ENCODE measurements at places on chromosomes 3 and 15. TPM values are rescaled to one million over a fixed set of nuclear protein-coding genes. Genes with fewer than 3 reads are reported as not detected.

DNA sequence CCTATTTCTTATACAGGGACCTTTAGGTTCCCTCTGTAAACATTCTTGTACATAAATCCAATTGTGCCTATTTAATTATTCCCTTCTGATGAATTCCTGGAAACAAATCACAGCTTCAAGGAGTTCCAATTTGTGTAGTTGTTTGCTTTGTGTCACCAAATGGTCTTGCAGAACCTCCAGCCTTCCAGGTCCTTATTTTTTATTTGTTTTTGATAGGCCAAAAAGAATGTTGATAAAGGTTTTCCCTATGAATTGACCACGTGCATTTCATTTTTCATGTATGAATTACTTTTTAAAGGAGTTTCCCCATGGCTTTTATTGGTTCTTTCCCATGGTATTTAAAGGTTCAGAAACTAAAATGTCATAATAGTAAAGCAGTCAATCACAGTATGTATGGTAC, 243.0 kb downstream of the NAALADL2 start:
- H3K27ac ChIP-seq: no peak overlapping the region
- no peaks in the 10 kb centered on the region for H3K36me3 ChIP-seq
- no peak for DNase-seq
- no peaks in the 10 kb centered on the region for H3K27me3 ChIP-seq

- H3K27me3 ChIP-seq: no peaks in the 10 kb centered on the region
- H3K4me1 ChIP-seq: no peaks in the 10 kb centered on the region
- H3K27ac ChIP-seq: no peak overlapping the region
- no peak for DNase-seq
- H3K4me3 ChIP-seq: no peak overlapping the region
These were observed 301.3 kb downstream of the IL20RB start for GRCh38 chr3:137259089-137259488.

DNA sequence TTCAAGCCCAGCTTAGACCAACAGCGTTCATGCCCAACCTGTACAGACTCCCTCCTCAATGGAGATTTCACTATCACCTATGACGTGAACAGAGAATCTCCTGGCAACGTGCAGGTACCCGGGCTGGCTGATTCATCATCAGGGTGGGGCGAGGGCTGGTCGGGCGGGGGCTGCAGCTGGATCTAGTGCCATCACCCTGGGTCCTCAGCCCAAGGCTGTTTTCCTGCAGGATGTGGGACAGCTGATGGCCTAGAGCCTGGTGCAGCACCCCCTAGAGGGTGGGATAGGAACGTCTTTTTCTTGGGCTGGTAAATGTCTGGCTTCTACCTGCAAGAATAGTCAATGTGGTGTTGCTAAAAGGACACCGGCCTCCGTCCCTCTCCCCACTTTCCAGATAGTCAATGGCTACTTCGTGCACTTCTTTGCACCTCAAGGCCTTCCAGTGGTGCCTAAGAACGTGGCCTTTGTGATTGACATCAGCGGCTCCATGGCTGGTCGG, 4.4 kb downstream of the ITIH3 start:
- no peak overlapping the region for H3K4me3 ChIP-seq
- no peak overlapping the region for H3K27ac ChIP-seq
- no peaks in the 10 kb centered on the region for H3K4me1 ChIP-seq
- no peaks in the 10 kb centered on the region for H3K36me3 ChIP-seq
- no peak for DNase-seq

DNA sequence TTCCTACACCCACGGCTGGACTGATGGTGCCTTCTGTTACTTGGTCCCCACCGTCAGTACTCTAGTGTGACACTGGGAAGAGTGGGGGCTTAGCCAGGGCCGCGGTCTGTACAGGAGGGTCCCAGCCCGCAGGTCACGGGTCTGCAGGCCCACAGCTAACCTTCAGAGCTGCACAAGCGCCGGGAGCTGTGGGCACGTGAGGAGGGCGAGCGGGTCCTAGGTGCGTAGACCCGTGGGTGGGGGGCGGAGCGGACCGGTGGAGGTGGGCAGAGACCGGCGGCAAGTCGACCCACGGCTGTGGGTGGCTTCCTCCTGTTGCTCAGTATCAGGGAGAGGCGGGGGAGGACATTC, 1.2 kb downstream of the TNFAIP8L3 start:
- H3K27me3 ChIP-seq: no peaks in the 10 kb centered on the region
- peak overlapping the region; percentile 57 for H3K27ac ChIP-seq
- H3K4me1 ChIP-seq: peaks cover 4% of the 10 kb centered on the region
- DNase-seq: no peak
- no peaks in the 10 kb centered on the region for H3K36me3 ChIP-seq
- peak overlapping the region; percentile 39 for H3K4me3 ChIP-seq

DNA sequence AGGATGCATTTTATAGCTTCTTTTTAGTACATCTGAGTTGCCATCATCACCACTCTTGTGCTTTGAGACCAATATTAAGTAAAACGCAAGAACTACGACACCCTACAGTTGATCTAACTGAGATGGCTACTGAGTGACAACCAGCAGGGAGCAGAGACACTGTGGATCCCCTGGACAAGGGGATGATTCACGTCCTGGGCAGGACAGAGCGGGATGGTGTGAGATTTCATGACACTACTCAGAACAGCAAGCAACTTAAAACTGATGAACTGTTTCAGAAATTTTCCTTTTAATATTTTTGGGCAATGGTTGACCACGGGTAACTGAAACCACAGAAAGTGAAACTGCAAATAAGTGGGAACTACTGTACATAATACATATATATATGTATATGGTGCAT, 299.2 kb downstream of the ADAMTS17 start:
- no peaks in the 10 kb centered on the region for H3K27me3 ChIP-seq
- no peaks in the 10 kb centered on the region for H3K36me3 ChIP-seq
- H3K4me3 ChIP-seq: no peak overlapping the region
- no peak overlapping the region for H3K27ac ChIP-seq
- no peak for DNase-seq

GRCh38 chr3:141782386-141782932, 19.3 kb downstream of the GRK7 start:
- no peak for DNase-seq
- H3K36me3 ChIP-seq: no peaks in the 10 kb centered on the region
- no peak overlapping the region for H3K27ac ChIP-seq
- H3K4me3 ChIP-seq: no peak overlapping the region

DNA sequence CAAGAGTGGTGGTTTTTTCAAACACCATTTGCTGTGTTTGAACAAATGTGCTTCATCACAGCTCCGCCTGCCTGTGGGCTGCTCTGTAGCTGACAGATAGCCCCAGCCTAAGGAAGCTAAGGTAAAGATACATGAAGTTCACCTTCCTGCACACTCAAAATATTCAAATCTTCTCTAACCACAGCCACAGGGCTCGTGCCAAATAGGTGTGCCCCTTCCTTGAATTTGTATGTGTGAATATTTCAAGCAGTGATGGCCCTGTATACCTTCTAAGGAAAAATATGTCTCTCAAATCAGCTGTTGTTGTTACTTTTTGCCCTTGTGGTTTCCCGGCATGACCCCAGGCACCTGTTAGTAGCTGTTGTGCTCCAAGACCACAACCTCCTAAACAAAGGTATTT, 92.8 kb downstream of the CCNL1 start:
- no peak for DNase-seq
- H3K36me3 ChIP-seq: no peaks in the 10 kb centered on the region
- H3K4me1 ChIP-seq: no peaks in the 10 kb centered on the region
- no peak overlapping the region for H3K4me3 ChIP-seq
- H3K27ac ChIP-seq: no peak overlapping the region

DNA sequence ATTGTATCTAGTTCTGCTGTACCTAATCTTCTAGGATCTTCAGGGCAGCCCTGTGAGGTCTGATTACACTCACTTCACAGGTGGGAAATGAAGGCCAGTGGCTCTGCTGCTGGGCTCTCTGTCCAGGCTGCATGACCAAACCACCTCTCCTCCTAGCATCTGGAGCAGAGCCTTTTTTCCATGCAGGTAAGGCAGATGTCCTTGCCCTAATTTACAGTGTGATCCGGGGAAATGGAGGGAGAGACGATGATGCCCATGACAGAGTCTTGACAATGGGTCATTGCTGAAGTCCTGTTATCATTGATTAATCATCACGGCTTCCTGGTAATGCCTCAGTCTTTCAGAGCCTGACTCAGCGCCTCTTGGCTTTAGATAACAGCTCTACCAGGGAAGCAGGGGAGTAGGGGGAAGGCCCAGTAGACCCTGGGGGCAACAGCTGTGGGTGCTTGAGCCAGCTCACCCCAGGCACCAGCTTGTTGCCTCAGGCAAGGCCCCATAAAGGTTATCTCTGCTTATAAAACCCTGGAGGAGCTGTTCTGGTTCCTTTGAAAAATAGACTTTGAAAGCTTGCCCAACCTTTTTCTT, 153.4 kb downstream of the GABRG3 start:
- H3K36me3 ChIP-seq: no peaks in the 10 kb centered on the region
- no peaks in the 10 kb centered on the region for H3K4me1 ChIP-seq
- DNase-seq: no peak
- no peaks in the 10 kb centered on the region for H3K27me3 ChIP-seq
- no peak overlapping the region for H3K27ac ChIP-seq
- no peak overlapping the region for H3K4me3 ChIP-seq

GRCh38 chr15:92886815-92887214, 13.3 kb upstream of the CHD2 start:
- no peaks in the 10 kb centered on the region for H3K36me3 ChIP-seq
- H3K4me3 ChIP-seq: peak overlapping the region; percentile 97
- DNase-seq: no peak
- H3K27me3 ChIP-seq: no peaks in the 10 kb centered on the region

DNA sequence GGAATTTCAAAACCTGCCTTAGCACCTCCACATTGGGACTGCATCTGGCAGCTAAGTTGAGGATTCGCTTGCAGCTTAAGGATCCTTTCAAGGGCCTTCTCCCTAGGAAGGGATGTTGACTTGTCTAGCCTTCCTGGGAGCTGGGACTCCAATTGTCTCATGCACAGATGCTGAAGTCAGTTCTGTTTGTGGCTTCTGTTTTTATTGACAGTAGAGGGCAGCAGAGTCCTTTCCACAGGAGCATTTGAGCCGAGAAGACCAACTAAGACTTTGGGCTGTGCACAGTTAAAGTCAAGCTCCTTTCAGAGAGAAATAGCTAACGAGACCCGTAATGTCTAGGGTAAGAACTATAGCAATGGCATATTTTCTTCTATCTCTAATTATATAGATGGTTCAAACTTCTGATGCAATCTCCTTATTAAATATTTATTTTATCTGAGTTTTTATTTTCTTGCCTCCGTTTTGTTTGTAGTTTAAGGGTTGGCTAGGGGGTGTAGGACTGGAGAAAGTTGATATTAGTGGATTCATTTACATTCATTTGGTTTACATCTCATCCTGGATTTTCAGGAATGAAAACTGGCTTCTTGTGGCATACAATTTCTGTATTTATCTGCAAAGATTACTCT, 59.7 kb upstream of the KBTBD8 start:
- H3K36me3 ChIP-seq: no peaks in the 10 kb centered on the region
- no peak overlapping the region for H3K27ac ChIP-seq
- H3K4me3 ChIP-seq: no peak overlapping the region
- peak; percentile 19 for DNase-seq
- H3K4me1 ChIP-seq: no peaks in the 10 kb centered on the region

GRCh38 chr15:51971375-51972133, at the start of gene LEO1:
Gene LEO1, minus strand, starts transcription at chr15:51971778. Its CDS starts 33 bp downstream, at chr15:51971745.
- peak within 1 kb of the TSS; percentile 81 for H3K4me3 ChIP-seq
- no peaks in the 10 kb centered on the region for H3K4me1 ChIP-seq
- H3K27ac ChIP-seq: peak within 1 kb of the TSS; percentile 91
- H3K36me3 ChIP-seq: no peaks in the 10 kb centered on the region
- DNase-seq: peak; percentile 93

The TNIK gene
- 5.6 TPM for total RNA-seq

The FBLN2 gene
- 318 TPM for total RNA-seq

The HIGD2B gene
- 0.51 TPM for total RNA-seq

The VILL gene
- total RNA-seq: 29.1 TPM

The PP2D1 gene
- 0.97 TPM for total RNA-seq

The ALDH1A2 gene
- total RNA-seq: 8.2 TPM

The OXTR gene
- 1.6 TPM for total RNA-seq

The FETUB gene
- not detected for total RNA-seq

Measured in prostate gland (tissue), 2 donors.